ENCODE measurements at places on chromosomes 5 and 9.

DNA sequence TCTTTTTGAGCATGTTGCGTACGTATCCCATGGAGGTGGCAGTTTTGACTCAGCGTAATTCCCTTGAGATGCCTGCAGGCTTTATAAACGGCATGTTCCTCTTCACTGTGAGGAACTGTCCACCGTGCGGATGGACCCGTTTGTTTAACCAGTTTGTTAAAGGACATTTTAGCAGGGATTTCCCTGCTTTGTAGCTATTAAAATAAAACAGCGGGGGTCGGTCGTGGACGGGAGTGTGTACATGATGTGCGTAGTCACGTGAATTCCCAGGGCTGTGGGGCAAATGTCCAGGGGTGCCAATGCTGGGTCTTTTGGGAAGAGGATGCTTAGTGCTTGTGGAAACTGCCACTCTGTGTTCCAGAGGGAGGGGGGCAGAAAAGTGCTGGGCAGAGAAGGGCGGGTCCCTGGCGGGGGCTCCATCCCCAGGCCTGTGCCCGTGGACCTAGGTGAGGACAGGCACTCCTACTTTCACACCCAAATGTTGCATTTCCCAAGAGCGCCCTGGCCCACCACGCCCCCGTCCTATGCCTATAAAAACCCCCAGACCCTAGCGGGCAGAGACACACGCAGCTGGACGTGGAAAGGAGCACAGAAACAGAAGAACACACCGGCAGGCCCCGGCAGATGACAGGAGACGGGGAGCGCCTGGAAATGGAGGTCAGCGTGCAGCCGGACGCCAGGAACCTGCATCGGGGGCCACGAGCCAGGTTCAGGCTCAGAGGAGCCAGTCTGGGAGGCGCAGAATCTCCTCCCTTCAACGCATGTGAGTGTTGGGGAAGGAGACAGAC lies 4.0 kb upstream of the TERT start:
- peak; percentile 3 for DNase-seq

- no peak for DNase-seq
Measured at GRCh38 chr9:94920420-94921091, 194.1 kb downstream of the AOPEP start.

- DNase-seq: no peak
Measured at GRCh38 chr5:107505763-107506534, 164.8 kb downstream of the EFNA5 start.

GRCh38 chr9:4262735-4263141 lies 37.1 kb downstream of the GLIS3 start:
- DNase-seq: no peak

All from activated gamma-delta T cell treated with Interleukin-2 at 50 U/mL for 16 hours (primary cell).